ENCODE measurements at places on chromosomes 1 and 21.

DNA sequence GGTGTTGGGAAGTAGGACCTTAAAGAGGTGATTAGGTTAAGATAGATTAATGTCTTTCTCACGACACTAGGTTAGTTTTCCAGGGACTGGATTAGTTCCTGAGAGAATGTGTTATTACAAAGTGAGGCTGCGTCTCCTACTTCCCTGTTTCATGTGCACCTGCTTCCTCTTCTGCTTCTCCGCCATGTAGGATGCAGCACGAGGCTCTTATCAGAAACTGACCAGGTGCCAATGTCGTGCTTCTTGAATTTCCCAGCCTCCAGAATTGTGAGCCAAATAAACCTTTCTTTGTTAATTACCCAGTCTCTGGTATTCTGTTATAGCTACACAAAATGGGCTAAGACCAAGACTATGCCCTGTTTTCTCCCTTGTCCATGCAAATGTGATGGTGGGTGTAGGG lies 152.2 kb upstream of the LMO4 start:
- DNase-seq, result no peak

- DNase-seq, result no peak
These were observed 13.0 kb upstream of the ZNF692 start for GRCh38 chr1:248871837-248872401.

- peak; percentile 68 for DNase-seq
These were observed 1.5 kb downstream of the UBE2G2 start for GRCh38 chr21:44800103-44800502.

- no peak for DNase-seq
These were observed 9.1 kb upstream of the ATP5PO start for GRCh38 chr21:33924766-33925100.

DNA sequence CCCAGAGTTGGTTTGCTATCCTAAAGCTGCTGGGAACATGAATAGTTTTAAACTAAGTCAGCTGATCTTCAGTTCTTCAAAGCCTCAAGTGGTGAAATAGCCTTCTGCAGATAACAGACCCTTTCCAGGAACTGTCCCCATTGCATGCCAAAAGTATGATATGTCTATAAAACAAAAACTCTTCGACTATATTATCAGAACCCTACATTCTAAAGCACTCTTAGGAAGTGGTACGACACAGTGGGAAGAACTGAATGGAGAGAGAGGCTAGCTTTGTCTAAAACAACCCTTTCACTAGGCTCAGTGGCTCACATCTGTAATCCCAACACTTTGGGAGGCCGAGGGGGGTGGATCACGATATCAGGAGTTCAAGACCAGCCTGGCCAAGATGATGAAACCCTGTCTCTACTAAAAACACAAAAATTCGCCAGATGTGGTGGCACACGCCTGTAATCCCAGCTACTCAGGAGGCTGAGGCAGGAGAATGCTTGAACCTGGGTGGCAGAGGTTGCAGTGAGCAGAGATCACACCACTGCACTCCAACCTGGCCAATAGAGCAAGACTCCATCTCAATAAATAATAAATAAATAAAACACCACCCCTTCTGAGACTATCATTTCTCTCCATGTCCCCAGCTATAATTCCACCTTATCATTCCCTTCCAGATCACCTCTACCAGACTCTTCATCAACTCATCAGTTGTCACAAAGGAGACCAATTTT lies 2.2 kb upstream of the FRRS1 start:
- no peak for DNase-seq

DNA sequence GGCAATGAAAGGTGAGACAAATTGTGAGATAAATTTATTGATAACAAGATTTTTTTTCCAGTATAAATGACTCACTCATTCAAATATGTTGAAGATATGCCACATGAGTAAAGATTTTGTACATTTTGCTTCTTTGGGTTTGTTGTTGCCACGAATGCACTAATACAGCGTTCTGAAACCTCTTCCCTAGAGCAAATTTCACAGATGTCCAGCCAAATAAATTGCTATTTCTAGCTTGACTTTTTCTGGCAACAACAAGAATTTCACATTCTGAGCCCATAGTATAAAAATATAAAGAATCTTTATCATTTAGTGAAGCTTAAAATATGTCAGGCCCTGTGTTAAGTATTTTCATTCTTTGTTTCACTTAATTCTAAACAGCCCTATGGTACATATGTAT lies 114.5 kb upstream of the COL24A1 start:
- DNase-seq, result no peak

GRCh38 chr1:186304982-186305949 lies 69.8 kb downstream of the TPR start:
- DNase-seq, result peak; percentile 52

DNA sequence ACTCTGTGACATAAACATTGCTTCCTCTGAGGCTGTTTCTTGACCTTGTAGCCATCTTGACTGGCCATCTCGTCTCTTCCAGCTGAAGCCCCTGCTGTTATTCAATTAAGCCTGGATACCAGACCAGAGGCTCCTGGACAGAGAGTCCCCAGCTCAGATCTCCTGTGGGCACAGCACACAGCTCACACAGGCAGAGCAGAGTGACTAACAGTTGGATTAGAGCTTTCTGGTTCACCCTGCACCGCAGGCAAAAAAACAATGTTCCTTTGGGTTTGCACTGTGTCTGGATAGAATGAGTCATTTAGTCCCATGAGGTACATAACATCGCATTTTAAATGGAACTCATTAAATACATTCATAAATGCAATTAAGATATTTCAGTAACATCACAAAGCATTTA lies 33.4 kb upstream of the USH2A start:
- DNase-seq, result no peak
